ENCODE measurements at places on chromosomes 7 and 10.

DNA sequence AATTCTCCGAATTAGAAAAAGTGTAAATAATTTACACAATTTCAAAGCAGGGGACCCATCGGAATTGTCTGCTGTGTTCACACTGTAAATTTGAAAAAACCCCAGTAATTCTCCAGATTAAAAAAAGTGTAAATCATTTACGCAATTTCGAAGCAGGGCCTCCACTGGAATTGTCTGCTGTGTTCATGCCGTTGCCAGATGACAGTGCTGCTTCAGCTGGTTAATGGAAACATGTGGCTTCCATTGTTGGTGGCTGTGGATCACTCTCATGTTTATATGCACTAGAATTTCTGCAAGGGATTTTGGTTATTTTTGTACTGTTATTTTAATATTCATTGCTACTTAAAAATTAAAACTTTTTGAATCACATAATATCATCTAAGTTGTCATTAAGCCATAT is 88.8 kb upstream of the ELMO1 start:
- DNase-seq, result no peak

GRCh38 chr10:59434463-59435321 is 72.3 kb upstream of the FAM13C start:
- DNase-seq, result no peak

DNA sequence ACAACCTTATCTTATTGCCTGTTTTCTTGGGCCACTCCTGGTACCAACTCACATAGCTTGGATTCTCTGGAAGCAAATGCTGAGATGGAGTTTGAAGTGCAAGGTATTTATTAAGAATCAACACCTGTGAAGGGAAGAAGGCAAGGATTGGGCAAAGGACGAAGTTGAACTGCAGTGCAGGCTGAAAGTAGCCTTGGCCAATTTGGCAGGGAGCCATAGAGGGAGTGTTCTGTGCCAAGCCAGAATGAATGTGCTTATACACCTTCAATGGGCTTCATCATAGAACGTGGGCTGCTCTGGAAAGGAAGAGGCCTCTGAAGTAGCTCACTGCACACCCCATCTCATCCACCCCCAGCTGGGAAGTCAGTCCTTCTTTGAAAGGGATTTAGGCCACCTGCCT is 79.8 kb upstream of the IFRD1 start:
- DNase-seq, result no peak

GRCh38 chr7:29239638-29240037 is 45.1 kb downstream of the CHN2 start:
- no peak for DNase-seq

GRCh38 chr10:72487116-72487515 is 132.4 kb upstream of the DNAJB12 start:
- no peak for DNase-seq

GRCh38 chr7:128103498-128104107 is 72.4 kb upstream of the LRRC4 start:
- DNase-seq, result no peak

DNA sequence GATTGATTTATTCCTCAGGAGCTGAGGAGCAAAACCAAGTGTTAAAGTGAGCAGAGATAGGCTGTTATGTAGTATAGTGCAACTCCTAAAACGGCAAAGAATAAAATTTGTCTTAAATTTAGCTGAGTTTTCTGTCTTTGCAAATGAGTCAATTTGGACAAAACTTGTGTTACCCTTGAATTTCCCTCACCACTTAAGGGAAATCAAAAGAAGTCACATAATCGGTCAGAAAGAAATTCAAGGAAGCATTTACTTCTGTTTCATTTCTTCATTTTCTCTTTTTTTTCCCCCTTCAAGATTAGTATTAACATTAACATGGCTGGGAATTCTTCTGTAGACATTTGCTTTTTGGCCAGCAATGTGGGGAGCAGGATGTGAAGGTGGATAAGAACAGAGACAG is 13.9 kb downstream of the LSMEM1 start:
- DNase-seq, result no peak

Data from stimulated activated CD8-positive, alpha-beta memory T cell treated with anti-CD3 and anti-CD28 coated beads, Interleukin-4, amount 100 ng/mL, for 4 hours (primary cell).